Activated T-cell treated with anti-CD3 and anti-CD28 coated beads, Interleukin-2, amount 50 U/mL, for 4 hours (primary cell): ENCODE measurements at places on chromosomes 12 and 14. TPM values are rescaled to one million over a fixed set of nuclear protein-coding genes. Genes with fewer than 3 reads are reported as not detected.
A peak's percentile ranks its signal among the peaks of the same experiment; 100 is the strongest.

ADAM21 gene
- 0.11 TPM for total RNA-seq

NANOG gene
- total RNA-seq, result 0.33 TPM

PZP gene
- not detected for total RNA-seq

TOX4 gene
- total RNA-seq, result 92.6 TPM

FOXG1 gene
- not detected for total RNA-seq

ANKRD33 gene
- total RNA-seq, result not detected

MYO1H gene
- not detected for total RNA-seq

DAAM1 gene
- 4.5 TPM for total RNA-seq

DNA sequence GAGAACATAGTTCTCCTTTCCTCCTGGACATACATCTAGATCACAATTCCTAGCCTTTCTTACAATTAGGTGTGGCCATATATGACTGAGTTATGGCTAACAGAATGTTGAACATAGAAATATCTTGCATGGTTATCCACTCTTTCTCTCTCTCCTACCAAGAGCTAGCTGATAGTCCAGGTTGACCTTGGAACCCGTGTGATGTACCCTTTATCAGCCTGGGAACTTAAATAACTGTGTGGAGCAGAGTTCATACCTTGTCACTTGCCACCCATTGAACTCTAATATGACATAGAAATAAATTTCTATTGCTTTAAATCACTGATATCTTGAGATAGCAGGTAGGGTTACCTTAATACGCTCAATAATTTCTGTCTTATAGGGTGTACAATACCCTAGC, 115.9 kb downstream of the TPH2 start:
- DNase-seq, result no peak

DNA sequence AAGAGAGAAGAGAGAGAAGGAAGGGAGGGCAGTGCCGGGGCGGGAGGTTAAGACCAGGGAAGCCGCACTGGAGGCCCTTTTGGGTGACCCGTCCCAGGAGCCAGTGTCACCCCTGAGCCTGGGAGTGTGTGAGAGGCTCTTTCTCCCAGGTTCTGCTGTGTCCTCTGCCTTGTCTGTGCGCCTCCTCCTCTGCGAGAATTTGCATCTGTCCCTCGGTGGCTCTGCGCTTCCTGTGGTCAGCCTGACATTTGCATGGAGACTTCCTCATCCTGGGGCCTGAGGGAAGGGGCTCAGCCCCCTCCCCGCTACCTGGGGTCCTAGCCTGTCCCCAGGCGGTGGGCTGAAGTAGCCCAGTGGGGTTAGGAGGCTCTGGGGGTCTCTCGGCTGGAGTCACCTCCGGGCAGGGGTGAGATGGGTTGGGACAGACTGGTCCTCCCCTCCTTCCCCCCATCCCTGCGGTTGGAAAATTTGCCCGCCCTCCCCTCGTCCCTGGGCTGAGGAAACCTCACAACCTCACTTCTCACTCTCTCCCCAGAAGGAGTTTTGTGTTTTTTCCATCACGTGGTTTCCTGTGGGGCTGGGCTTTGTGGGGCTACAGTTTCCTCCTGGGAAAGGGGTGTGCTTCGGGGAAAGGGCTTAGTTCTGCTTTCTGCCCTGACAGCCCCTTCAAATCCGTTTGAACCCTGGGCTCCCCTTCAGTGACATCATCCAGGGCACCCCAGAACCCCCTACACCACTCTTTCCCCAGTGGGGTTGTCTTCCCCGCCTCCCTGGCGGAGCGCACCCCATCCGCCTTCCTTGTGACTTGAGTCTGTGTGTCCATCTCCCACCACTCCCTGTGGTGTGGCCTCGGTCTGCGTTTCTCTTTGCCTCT, 2.5 kb downstream of the PTPN6 start:
- DNase-seq, result peak; percentile 77

- no peak for DNase-seq
Observed at GRCh38 chr12:61879229-61879628, 381.0 kb upstream of the USP15 start.

GRCh38 chr14:37813732-37814131, 218.3 kb downstream of the TTC6 start:
- DNase-seq, result no peak

- no peak for DNase-seq
Observed at GRCh38 chr12:31618228-31619025, 27.5 kb upstream of the DENND5B start.

- no peak for DNase-seq
Observed at GRCh38 chr14:67539116-67539515, 6.0 kb downstream of the PLEKHH1 start.

DNA sequence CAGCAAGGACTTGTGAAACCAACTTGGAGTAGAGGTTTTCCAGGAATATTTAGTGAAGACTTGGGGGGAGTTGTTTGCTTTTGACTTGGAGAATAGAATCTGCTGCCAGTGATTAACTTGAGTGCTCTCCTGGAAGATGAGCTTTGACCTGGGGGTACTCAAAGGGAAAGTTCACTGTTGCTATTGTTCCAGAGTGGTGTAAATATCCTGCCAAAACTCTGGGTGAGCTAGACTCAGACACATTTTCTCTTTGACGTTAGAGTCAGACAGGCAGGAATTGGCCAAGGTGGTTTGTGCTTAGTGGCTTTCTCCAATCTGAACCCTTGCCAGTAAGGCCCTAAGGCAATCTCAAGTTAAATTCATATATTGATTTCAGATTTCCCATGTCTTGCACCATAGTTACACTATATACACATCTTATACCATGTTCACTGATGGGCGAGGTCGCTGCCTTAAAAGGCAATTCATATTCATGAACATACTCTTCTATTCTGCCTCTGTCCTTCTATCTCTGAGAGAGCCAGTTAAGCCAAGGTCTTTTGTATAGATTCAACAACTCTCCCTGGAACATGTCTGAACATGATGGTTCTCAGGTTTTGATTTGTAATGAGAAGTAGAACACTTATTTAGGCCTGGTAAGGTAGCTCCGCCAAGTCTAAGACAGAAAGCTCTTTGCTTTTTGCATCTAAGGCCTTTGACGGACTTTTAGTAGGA, 204.6 kb upstream of the SLC38A2 start:
- DNase-seq, result no peak

DNA sequence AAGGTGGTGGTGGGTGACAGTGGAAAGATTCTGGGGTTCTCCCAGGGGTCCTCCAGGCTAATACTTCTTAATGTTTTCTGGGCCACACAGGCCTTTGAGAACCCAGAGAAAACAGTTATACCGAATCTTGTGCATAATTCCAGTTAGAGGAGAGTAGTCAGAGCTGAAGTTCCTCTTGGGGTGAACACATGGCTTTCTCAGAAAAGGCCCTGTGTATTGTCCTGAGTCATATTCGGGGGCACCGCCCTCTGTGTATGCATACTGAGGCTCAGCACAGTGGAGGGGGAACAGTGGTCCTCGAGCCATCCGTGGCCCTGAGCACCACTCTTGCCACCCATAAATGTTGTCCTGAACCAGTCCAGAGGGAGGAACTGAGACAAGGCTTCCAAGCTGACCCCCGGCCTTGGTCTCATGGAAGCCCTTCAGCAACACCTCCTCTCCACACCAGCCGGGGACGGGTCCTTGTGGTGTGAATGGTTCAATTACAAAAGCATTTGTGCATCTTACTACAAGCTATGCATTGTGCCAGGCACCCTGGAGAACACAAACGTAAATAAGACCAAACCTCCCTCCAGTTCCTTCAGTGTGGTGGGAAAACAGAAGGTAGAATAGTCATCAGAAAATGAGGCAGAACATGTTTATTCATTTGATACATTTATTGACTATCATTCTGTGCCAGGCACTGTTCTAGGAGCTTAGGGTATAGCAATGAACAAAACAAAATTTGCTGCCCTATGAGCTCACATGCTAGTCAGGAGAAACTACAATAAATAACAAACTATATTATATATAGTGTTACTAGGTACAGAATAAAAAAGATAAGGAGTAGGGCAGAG, 9.9 kb downstream of the DHRS2 start:
- no peak for DNase-seq
